ENCODE measurements at places on chromosomes 2 and 18.

GRCh38 chr2:3291750-3292149, 85.9 kb downstream of the EIPR1 start:
- no peak for DNase-seq

DNA sequence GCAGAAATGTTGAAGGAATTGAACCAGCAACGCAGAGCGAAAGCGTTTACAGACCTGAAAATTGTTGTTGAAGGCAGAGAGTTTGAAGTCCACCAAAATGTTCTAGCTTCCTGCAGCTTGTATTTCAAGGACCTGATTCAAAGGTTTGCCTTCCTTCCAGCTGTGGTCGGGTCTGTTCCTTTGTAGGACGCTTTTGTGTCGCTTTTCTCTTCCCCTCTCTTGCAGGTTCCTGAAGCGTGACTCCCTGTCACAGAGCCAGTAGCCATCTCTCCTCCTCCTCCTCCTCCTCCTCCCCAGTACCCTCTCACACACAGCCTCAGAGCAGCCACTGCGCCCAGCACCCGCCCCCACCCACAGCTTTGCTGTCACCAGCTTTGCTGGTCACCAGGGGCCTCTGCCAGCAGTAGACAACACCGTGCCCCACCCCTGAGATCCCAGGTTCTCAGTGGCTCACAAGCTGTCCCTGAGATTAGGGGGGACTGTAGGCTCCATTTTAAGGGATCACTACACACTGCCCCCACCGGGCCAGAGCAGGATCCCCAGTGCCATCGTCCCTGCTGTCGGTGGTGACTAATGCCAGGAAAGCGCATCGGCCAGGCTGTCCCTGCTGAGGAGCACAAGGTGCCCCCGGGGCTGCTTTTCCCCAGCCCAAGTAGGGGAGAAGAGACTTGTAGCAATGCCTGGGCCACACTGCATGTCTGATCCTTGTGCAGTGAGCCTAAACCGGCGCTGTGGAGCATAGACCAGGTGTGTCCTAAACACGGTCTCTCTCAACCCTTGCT, 242.3 kb downstream of the ATAD2B start:
- no peak for DNase-seq

DNA sequence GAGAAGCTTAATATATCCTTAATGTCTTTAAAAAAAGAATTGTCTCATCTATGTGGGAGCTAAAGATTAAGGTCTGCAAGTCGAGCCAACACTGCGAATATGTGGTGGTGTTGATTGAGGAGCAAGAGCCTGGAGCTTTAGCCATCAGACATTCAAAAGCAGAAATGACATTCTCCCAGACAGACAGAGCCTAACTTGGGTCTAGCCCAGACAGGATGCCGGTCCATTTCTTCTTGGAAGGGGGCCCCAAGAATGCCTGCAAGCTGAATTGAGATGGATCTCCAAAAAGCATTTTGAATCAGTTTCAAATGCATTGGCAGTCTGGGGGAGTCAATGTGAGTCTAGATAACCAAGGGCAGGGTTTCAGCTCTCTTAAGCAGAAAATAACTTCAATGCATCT, 30.1 kb upstream of the EML4 start:
- DNase-seq = no peak

DNA sequence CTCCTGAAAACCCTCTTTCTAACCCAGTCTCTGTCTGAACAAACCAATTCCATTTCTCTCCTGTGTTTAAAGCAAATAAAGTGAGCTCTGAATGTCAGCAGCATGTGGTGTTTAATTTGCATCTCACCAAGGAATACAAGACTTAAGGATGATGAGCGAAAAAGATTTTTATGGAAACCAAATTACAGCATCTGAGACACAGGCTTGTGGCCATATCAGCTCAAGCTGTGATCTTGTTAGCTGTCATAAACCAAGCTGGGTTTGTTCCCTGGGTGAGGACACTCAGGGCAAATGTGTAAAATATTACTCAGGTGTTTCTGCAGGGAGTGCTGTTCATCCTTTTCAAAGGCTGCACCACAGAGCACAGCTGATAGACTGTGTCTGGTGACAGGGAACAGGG, 129.3 kb upstream of the REV1 start:
- no peak for DNase-seq

- no peak for DNase-seq
Observed at GRCh38 chr2:64114063-64114911, 29.9 kb downstream of the PELI1 start.

GRCh38 chr2:62817995-62818713, 112.6 kb downstream of the EHBP1 start:
- no peak for DNase-seq

- DNase-seq = no peak
Observed at GRCh38 chr2:23235292-23235691, 149.7 kb upstream of the KLHL29 start.

DNA sequence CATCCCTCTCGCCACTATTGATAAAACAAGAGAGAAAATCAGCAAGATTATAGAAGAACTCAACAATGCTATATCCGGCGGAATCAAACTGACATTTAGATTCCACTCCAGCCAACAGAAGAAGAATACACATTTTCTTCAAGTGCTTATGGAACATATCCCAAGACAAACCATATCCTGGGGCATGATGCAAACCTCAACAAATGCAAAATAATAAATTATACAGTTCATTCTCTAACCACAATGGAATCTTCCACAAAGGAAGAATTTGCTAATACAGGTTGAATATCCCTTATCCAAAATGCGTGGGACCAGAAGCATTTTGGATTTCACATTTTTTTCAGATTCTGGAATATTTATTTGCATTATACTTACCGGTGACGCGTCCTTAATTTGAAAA, 51.4 kb upstream of the YPEL5 start:
- DNase-seq = no peak

- DNase-seq = no peak
Observed at GRCh38 chr2:71888751-71889445, 258.8 kb downstream of the CYP26B1 start.

DNA sequence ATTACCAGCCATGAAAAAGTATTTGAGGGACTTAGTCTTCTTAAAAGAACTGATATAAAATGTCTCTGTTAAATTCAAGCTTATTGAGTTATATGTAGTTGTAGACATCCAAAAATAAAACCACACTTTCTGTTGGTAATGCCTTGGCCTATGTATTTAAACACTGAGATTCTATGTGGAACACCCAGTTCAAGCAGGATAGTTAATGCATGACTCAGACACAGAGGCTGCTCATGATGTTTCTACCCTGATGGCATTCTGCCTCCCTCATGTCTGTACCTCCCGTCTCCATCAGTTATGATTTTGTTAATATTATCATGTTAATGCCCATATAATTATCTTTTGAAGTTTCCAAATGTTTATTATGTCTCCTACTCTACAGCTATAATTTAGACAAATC, 164.5 kb downstream of the XIRP2 start:
- DNase-seq = peak; percentile 4

- DNase-seq = peak; percentile 15
Observed at GRCh38 chr18:5197032-5197434, at the start of gene AKAIN1. AKAIN1 (minus strand) TSS chr18:5197257; CDS start chr18:5197053, 204 bp downstream.

DNA sequence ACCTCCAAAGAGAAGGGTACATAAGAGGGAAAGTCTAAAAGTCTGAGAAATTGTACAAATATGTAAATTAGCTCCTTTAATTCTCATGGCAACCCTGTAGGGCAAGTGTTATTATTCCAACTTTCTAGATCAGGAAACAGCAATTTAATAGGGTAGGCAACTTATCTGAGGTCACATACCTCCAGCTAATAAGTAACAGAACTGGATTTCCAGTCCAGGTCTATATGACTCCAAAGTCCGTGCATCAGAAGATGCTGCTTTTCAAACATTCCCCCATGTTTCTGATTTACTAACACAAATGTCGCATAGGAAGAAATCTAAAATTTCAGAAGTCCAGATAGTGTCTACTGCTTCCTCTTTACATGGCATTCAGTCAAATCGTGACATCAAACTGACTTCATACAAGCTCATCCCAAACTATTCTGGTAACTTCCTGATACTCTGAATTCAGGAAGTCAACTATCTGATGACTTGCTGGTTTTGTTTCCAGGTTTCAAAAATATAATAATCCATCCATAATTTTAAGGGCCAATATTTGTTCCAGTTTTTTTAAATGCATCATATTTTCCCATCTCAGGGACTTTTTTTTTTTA, 419.3 kb upstream of the ACVR2A start:
- no peak for DNase-seq

Measured in NCI-H460 (cell line).